A549 treated with RU486 at 1 μM for 4 hours (cell line): ENCODE measurements at places on chromosomes 1 and 21. TPM values are rescaled to one million over a fixed set of nuclear protein-coding genes. Genes with fewer than 3 reads are reported as not detected.

Gene OR2W3
- not detected in 5 replicates for total RNA-seq

Gene HPCAL4
- total RNA-seq: 0.22 to 0.35 TPM (median 0.28 TPM) in 5 replicates

Gene WDR4
- 21.3 to 33.4 TPM (median 30.7 TPM) in 5 replicates for total RNA-seq

Gene FOXD2
- 0.37 to 0.60 TPM (median 0.43 TPM) in 5 replicates for total RNA-seq

Gene SPATA21
- total RNA-seq: 0.09 TPM in 1 of 5 replicates, not detected in the others

Gene ZYG11A
- total RNA-seq: 1.5 to 2.6 TPM (median 2.5 TPM) in 5 replicates

Gene KRTAP13-2
- total RNA-seq: not detected in 5 replicates

Gene PFKFB2
- total RNA-seq: 5.3 to 6.7 TPM (median 6.2 TPM) in 5 replicates

Gene SRGAP2
- total RNA-seq: 15.0 to 28.4 TPM (median 24.9 TPM) in 5 replicates

Gene USP1
- total RNA-seq: 9.2 to 30.3 TPM (median 23.6 TPM) in 5 replicates

Gene TAL1
- 0.03 TPM in 1 of 5 replicates, not detected in the others for total RNA-seq

Gene NMNAT2
- total RNA-seq: 0.54 to 1.0 TPM (median 0.71 TPM) in 5 replicates

Gene ATXN7L2
- total RNA-seq: 1.6 to 2.8 TPM (median 2.3 TPM) in 5 replicates

Gene AK5
- total RNA-seq: 6.5 to 10.9 TPM (median 7.8 TPM) in 5 replicates

Gene SELENOF
- total RNA-seq: 119 to 182 TPM (median 162 TPM) in 5 replicates

Gene LCE1F
- not detected in 5 replicates for total RNA-seq

Gene LRRC8B
- 2.9 to 6.3 TPM (median 5.6 TPM) in 5 replicates for total RNA-seq

Gene LCE2C
- total RNA-seq: not detected in 5 replicates

Gene USH2A
- not detected in 5 replicates for total RNA-seq

Gene OR2L5
- not detected in 5 replicates for total RNA-seq

Gene AMIGO1
- total RNA-seq: 1.1 to 1.4 TPM (median 1.2 TPM) in 5 replicates

Gene KRTAP10-4
- not detected in 5 replicates for total RNA-seq

Gene TPTE
- not detected in 5 replicates for total RNA-seq

Gene KCND3
- total RNA-seq: 0.02 TPM in 1 of 5 replicates, not detected in the others

Gene ACBD3
- 15.3 to 29.1 TPM (median 27.3 TPM) in 5 replicates for total RNA-seq

Gene IL24
- 0.17 to 0.35 TPM (median 0.30 TPM) in 5 replicates for total RNA-seq

Gene PTPRF
- 84.6 to 111 TPM (median 96.8 TPM) in 5 replicates for total RNA-seq

Gene SPRR5
- not detected in 5 replicates for total RNA-seq

Gene DEPDC1
- total RNA-seq: 4.1 to 17.3 TPM (median 15.8 TPM) in 5 replicates

Gene C1orf226
- total RNA-seq: 0.77 to 1.2 TPM (median 0.96 TPM) in 5 replicates
